ENCODE measurements at places on chromosomes 12 and 14. TPM values are rescaled to one million over a fixed set of nuclear protein-coding genes. Genes with fewer than 3 reads are reported as not detected.

The RGS6 gene
- total RNA-seq: not detected

The LRRIQ1 gene
- total RNA-seq: not detected

- H3K4me3 ChIP-seq: no peak overlapping the region
- no peaks in the 10 kb centered on the region for H3K27me3 ChIP-seq
- H3K36me3 ChIP-seq: peaks cover 15% of the 10 kb centered on the region
- no peak for DNase-seq
Observed at GRCh38 chr14:63418020-63418419, 99.3 kb upstream of the GPHB5 start.

GRCh38 chr12:116808113-116809105 lies 70.3 kb downstream of the RNFT2 start:
- no peak overlapping the region for H3K4me3 ChIP-seq
- no peak overlapping the region for H3K27ac ChIP-seq
- H3K36me3 ChIP-seq: no peaks in the 10 kb centered on the region
- no peak for DNase-seq
- no peaks in the 10 kb centered on the region for H3K27me3 ChIP-seq

GRCh38 chr14:80621701-80622100 lies 319.8 kb downstream of the CEP128 start:
- no peak for DNase-seq
- H3K27ac ChIP-seq: peak overlapping the region; percentile 49
- no peaks in the 10 kb centered on the region for H3K27me3 ChIP-seq
- no peak overlapping the region for H3K4me3 ChIP-seq
- H3K36me3 ChIP-seq: no peaks in the 10 kb centered on the region
- peaks cover 21% of the 10 kb centered on the region for H3K4me1 ChIP-seq

GRCh38 chr12:108694812-108695278 lies 36.5 kb downstream of the CORO1C start:
- peaks cover 47% of the 10 kb centered on the region for H3K36me3 ChIP-seq
- H3K4me1 ChIP-seq: peaks cover 69% of the 10 kb centered on the region
- no peaks in the 10 kb centered on the region for H3K27me3 ChIP-seq
- H3K27ac ChIP-seq: no peak overlapping the region
- no peak overlapping the region for H3K4me3 ChIP-seq

DNA sequence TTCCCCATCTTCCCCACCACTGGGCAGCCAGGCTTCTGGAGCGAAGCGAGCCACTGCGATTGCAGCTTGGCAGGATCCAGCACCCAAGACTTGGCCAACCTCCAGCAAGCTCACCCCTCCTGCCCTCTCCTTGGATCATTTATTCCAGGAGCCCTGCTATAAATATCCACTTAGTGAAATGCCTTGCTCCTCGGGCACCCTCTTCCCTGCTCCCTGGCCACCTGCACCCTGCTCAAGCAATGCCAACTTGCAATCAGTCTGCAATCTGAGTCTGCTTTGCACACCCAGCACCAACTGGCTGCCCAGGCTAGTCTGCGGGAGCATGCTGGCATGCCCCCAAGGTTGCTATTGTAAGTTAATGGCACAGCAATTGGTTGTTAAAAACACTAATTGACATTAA lies 666.0 kb downstream of the MED13L start:
- H3K4me3 ChIP-seq: no peak overlapping the region
- H3K4me1 ChIP-seq: no peaks in the 10 kb centered on the region
- no peak overlapping the region for H3K27ac ChIP-seq
- H3K27me3 ChIP-seq: no peaks in the 10 kb centered on the region
- no peak for DNase-seq

- peaks cover 29% of the 10 kb centered on the region for H3K36me3 ChIP-seq
- H3K27ac ChIP-seq: no peak overlapping the region
- no peaks in the 10 kb centered on the region for H3K4me1 ChIP-seq
- no peak for DNase-seq
Observed at GRCh38 chr14:91493169-91493568, 16.9 kb downstream of the PPP4R3A start.

The GSKIP gene
- total RNA-seq: 41.5 TPM

DNA sequence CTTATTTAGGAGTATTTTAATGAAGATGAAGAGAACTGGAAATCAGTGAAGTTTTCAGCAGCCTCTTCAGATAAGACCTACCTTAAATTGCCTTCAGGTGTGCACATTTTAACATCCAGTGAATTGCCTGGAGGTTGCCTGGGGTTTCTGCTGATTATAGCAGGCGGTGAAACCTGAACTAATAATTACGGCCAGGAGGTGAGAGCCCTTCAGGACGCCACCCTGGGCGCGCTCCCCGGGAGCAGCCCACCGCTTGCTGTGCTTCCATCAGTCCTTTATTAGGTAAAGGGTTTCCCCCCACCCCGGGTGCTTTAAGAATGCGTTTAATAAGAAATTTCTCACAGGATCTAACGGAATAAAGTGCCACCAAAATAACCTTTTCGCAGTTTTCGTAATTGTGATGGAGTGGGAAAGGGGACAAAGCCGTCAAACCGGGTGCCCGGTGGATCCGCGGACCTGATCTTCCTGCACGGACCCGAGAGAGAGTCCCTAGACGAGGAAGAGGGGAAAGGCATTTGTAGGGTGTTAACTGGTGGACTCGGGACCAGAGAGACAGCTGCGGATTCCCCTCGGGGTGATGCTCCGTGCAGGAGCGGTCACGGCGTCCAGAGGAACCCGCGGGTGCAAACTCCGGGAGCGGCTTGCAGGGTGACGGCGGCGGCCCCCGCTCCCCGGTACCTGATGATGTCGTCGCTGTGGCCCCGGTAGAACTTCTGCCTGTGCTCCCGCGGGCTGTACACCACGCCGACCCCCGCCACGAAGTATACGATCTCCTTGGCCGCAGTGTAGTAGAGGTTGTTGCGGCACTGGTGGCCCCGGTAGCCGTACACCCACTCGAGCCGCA lies 902 bp downstream of the EML5 start:
- peak overlapping the region; percentile 45 for H3K4me3 ChIP-seq
- no peak for DNase-seq
- H3K4me1 ChIP-seq: peaks cover 12% of the 10 kb centered on the region
- H3K27me3 ChIP-seq: peaks cover 25% of the 10 kb centered on the region

The HPD gene
- not detected for total RNA-seq
